Midbrain (tissue), 1 donor: ENCODE measurements at places on chromosomes 5 and 9.
A peak's percentile ranks its signal among the peaks of the same experiment; 100 is the strongest.

DNA sequence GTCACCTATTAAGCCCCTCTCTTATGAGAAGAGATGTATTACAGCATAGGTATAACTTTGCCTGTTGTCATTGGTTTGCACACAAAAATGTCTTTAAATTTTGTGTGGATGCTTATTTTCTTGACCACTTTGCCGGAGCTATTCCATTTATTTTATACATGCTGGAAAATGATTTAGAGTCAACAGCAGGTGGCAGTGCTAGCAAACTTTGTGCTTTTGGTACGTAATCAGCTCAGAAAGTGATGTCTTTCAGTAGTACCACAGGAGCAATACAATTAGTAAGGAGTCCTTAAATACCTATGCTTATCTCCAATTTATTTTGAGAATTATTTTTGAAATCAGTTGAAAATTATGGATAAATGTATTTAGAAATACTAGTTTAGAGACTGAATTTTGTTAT is 19.8 kb upstream of the NUDT12 start:
- DNase-seq: peak; percentile 58

GRCh38 chr9:33164138-33164809 is 2.9 kb downstream of the B4GALT1 start:
- peak; percentile 15 for DNase-seq

DNA sequence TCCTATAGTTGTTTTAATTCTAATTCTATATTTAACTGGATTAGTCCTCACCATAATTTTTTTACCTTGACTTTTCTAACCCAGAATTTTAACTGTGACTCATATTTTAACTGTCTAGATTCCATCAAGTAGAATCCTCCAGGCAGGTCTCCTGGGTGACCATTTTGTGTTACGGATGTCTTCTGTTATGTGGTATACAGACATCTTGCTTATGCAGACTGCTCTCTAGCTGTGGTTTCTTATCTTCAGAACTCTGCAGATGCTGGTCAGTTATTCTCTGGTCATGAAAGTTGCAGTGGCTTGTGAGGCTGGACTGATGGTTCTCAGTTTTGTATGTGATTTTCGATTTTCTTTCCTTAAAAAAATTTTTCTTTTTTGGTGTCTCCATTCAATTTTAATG is 139.4 kb downstream of the ATG10 start:
- no peak for DNase-seq

DNA sequence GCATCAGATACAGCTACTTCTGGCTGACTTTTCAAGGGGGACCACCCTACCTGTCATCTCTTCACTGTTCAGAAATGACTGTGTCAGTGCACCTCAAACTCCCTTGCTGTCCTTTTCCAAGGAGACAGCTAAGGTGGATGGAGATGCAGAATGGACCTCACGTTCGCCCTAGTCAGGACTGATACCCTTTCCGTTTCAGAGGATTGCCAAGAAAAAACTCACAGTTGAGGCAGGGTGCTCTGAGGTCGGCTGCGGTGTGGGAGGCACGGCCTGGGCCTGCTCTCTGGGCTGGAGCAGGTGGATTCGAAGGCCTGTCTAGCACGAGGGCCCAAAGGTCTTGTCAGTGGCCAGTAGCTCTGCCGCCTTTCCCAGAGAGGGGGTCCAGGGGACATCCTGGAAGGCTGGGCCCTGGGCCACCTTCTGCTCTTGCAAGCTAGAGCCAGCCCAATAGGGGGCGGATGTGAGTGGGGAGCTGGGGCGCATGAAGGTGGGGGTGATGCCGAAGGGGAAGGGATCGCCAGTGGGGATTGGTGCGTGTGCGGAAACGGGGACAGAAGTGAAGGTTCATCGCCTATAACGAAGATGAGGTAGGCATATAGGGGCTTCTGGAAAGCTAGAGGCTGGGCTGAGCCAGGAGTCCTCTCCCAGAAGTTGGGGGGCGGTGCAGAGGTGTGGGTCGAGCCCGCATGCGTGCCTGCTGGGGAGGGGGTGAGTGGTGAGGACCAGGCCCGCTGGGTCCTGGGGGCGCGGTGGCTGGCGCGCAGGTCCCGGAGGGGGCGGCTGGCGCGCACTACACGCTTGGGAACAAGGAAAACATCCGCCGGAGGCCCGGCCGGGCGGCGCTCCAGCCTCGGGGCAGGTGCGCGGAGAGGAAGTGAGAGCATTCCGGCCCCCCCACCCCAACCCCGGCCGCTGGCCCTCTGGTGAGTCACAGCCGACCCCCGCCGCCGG is 2.5 kb upstream of the MSMP start:
- peak; percentile 48 for DNase-seq

DNA sequence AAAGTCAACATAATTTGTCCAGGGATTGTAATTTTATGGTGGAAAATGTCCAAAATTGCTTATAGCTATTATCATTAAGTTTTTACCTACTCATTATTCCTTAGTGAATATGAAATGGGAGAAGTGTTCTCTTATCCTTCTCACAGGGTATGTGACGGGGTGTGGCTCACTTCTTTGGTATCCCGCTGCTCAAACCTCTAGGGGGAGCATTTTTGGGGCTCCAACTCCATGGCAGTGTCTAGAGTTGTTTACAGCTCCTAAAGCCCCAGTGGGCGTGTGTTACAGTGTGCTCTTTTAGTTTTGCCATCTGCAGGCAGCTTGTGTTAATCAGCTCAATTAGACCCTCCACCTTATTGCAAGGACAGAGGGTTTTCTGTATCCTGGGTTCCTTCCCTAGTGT is 89.4 kb downstream of the CDKN2A start:
- DNase-seq: no peak

DNA sequence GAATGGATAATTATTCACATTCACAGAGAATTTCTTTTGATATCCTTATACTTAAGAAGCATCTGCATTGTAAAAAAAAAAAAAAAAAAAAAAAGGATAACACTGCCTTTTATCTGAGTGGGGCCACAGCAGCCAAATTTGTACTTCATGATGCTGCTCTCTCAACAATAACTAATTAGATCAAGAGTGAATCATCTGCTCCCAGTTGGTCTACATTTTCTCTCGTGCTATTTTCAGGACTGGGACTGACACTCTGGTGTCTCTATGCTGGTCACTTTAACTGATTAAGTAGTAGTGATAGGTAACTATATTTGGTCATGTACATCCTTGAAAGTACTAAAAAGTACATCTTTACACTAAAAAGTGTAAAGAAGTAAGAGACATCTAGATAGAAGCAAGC is 90.1 kb downstream of the RFX3 start:
- no peak for DNase-seq

DNA sequence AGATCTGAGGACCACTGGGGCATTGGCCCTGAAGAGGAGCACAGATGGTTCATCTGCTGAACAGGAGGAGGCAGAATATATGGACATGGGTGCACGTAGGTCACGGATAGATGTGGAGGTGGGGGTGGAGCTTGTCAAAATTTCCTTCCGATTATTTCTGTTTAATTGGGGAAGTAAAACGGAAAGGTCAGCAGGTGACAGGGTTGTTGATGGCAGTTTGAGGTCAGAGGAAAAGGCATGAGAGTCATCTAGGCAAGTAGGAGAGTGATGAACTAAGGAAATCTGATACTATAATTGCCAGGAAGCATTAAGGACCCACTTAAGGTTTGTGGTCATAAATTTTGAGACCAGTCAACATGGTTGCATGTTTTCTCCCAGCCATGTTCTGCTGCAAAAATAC is 8.4 kb upstream of the FAM81B start:
- DNase-seq: no peak

DNA sequence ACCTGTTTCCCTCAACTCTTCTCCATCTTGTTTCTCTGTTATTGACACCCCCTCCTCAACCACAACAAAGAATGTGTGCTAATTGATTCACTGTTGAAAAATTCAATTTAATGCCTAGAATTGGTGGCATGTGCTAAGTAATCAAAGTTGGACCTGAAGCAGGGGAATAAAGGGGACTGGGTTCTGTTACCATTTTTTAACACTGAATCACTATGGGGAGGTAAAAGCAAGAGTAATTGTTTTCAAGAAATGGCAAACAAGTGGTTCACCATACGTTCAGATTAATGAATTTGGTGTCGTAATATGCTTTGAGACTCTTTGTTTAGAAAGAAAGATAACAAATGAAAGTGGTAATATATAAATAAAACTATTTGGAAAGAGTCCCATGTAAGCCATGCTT is 17.0 kb upstream of the SSBP2 start:
- DNase-seq: no peak

DNA sequence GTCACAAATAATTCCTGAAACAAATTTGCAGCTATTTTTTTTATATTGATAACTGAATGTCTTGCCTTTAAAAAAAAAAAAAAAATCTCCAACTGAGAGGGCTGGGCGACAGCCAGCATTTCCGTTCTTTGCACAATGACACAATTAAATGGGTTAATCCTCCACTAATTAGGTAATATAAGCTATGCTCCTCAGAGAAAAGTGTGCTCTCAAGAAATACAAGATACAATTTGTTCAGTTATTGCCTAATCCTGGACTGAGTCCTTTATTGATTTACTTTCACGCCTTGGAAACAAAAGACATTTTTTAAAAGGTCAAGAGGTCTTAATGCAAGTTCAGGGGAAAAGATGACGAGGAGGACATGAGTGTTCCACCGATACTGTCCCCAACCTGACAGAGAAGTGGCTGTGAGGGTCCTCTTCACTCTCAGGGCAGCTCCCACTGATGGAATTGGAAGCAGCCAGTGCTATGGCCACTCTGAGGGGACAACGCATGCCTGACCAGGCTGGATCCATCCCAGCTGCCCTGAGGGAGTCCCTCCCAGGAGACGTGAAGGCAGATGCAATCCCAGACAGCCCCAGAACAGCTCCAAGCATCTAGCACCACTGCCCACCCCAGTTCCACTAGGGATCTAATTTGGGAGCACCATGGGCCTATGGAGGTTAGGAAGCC is 220.7 kb downstream of the GNA14 start:
- no peak for DNase-seq

- DNase-seq: no peak
Measured at GRCh38 chr5:7500256-7500655, 104.3 kb downstream of the ADCY2 start.
